ENCODE measurements at places on chromosomes 3 and 15.

DNA sequence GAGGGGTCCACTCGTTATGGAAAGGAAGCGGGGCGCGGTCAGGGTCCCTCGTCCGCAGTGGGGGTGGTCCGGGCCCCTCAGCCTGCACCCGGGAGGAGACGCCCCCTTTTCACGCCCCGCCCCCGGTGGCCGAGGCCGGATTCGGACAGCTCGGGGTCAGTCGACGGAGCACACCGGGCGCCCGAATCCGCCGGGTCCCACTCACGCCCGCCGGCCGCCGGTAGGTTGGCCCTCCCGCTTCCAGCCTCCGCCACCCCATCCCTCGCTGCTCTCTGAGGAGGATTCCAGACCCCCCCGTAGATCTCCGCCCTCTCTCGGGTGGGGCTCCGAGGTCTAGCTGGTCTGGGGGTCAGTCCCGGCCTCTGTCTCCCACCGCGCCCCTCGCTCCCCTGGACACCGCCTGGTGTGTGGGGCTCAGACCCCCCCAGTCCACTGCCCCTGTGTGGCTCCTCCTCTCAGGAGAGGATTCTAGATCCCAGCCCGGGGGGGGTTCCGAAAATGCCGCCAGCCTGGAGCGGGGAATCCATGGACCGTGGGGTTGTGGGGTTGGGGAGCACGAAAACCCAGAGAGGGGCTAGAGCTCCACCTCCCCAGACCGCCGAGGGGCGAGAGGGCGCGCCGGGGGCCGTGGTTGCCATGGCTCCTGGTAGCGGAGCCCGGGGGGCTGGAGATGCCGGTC lies 725 bp downstream of the CHL1 start:
- no peak for DNase-seq

DNA sequence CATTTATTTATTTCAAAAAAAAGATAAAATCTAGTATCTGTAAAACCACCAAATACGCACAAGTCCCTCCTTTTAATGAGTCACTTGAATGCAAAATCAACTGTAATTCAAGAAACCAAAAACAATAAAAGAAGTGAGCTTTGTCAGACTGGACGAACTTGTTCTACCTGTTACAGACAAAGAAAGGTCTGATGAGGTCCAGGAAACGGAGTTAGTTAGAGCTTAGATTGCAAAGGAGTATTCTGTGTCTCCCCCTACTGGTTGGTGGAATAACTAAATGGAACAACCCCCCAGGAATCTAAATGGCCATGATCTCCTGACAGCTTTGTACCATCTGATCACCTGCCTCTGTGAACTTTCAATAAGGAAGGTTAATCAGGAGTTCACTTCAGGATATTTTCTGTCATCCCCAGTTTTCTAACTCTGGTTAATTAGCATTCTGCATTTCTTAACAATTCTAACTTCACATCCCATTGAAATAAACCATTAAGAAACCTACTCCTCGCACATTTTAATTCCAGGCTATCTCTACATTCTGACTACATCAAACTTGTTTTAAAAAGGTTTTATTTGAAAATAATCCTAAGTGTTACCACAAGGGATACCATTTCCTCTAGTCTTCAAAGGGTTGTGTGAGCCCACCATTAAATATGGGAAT lies 333.0 kb upstream of the SATB1 start:
- no peak for DNase-seq

DNA sequence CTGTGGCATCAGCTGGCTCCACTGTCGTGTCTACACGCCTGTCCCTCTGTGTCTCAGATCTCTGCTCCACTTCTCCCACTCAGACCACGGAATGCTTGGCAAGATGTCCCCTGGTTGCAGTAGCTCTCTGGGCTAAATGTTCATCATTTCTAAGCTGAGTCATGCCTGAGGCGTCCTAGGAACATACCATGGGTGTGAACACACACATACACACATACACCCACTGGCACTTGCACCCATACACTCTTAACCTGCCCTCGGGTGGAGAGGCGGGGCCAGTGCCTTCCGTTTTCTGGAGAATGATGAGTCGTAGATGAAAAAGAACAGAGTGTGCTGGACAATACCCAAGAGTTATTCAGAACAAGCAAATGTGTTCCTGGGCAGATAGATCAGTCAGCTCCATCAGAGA lies 72.4 kb downstream of the SENP2 start:
- peak; percentile 94 for DNase-seq

DNA sequence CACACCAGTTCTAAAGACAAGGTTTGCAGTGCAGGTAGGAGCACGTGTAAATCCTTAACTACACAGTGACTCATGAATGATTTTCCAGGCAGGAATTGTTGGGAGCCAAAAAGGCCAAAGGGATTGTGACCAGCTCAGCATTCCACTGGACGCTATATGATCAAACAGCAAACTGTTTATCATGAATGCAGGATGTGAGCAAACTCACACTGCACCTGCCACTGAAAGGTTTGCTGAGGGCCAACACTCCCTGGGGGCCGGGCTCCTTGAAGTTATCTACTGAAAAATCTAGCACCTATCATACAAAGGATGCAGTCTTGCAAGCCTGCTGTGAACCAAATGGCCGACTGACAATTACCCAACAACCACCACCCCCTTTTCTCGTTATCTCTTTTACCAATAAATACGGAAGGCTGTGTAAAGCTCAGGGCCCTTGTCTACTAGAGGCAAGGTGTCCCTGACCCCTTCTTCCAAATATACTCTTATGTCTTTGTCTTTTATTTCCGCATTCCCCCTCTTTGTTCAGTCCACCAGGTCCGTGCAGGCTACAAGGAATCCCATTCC lies 11.5 kb upstream of the DNASE1L3 start:
- DNase-seq = no peak

- DNase-seq = no peak
Observed at GRCh38 chr3:129576514-129577352, 29.7 kb downstream of the PLXND1 start.

GRCh38 chr3:128432971-128433836 lies 33.5 kb downstream of the DNAJB8 start:
- DNase-seq = no peak

GRCh38 chr15:35293353-35294130 lies 208.4 kb upstream of the NANOGP8 start:
- DNase-seq = peak; percentile 63

GRCh38 chr3:46059432-46059831 lies 32.1 kb upstream of the XCR1 start:
- DNase-seq = no peak

GRCh38 chr3:194301730-194302129 lies 49.4 kb downstream of the CPN2 start:
- DNase-seq = no peak

DNA sequence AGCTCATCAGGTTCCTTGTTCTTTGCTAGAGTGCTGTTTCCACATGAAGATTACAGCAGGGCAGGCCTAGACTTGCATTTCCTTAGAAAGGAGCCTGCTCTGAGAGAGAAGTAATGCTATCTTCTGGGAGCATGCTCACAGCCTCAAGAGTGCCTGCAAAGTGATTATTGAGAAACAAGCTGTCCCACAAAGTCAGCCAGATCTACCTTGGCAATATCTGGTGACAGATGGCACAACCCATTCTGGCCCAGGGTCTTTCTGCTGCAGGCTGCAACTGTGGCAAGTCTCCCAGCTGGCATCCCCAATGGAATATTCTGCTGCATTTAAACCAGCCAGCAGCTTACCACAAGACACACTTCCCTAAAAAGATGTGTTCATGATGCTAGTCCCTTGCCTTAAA lies 29.3 kb downstream of the MTMR10 start:
- DNase-seq = no peak

DNA sequence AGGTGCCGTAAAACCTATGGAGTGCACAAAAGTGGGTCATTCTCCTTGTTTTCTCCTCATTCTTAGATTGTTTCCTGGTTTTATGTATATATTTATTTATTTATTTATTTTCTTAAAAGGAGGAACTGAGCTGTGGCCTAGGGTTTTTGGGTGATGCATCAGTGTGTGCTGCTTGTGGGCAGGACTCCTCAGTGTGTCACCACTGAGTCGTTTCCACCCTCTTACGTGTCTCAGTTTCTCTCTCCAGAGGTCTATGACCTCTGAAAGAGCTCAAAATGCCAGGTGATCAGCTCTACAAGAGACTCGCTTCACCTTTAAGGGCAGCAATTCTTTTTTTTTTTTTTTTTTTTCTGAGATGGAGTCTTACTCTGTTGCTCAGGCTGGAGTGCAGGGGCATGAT lies 72.9 kb downstream of the CD200 start:
- DNase-seq = no peak

- no peak for DNase-seq
Observed at GRCh38 chr3:147356145-147356908, 50.0 kb downstream of the ZIC4 start.

- no peak for DNase-seq
Observed at GRCh38 chr15:40163657-40164416, 3.0 kb downstream of the BUB1B start.

DNA sequence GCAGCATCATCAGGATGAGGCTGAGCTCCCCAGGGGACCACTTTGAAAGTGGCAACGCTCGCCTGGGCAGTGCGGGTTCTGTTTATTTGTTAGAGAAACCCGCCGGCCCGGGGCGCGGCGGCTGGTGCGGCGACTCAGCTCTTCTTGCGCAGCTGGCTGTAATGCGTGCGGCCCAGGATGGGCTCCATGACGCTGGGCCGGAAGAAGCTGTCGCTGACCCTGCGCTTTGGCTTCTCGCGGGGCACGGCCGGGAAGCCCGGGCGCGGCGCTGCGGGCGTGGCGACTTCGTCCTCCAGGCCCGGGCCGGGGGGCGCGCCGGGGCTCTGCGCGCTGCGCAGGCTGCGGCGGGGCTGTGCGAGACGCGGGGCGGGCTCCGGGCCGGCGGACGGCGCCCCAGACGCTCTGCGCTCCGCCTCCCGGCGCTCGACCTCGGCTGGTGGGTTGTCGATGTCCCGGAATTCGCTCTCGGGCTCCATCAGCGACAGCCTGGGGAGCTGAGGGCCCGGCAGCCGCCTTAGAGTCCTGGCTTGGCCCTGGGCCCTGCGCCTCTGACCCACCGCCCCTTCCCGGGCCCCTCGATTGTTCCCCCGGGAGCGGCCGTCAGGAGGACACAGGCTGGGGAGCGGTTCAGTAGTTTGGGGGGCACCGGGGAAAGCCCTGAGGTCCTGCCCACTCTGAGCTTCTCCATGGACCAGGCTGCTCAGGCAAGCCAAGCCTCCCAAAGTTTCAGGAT lies 10.3 kb upstream of the KIF7 start:
- peak; percentile 69 for DNase-seq

GRCh38 chr15:100764778-100765466 lies 114.7 kb upstream of the ALDH1A3 start:
- DNase-seq = no peak

GRCh38 chr15:43524254-43524845 lies 6.9 kb downstream of the MAP1A start:
- DNase-seq = no peak

- DNase-seq = no peak
Observed at GRCh38 chr3:127637546-127637945, 8.6 kb downstream of the PODXL2 start.

GRCh38 chr15:40942878-40943277 lies 10.4 kb upstream of the CHAC1 start:
- DNase-seq = no peak

All from hepatic stellate cell (primary cell).